ENCODE measurements at places on chromosomes 13 and 19. TPM values are rescaled to one million over a fixed set of nuclear protein-coding genes. Genes with fewer than 3 reads are reported as not detected.
A peak's percentile ranks its signal among the peaks of the same experiment; 100 is the strongest.

DNA sequence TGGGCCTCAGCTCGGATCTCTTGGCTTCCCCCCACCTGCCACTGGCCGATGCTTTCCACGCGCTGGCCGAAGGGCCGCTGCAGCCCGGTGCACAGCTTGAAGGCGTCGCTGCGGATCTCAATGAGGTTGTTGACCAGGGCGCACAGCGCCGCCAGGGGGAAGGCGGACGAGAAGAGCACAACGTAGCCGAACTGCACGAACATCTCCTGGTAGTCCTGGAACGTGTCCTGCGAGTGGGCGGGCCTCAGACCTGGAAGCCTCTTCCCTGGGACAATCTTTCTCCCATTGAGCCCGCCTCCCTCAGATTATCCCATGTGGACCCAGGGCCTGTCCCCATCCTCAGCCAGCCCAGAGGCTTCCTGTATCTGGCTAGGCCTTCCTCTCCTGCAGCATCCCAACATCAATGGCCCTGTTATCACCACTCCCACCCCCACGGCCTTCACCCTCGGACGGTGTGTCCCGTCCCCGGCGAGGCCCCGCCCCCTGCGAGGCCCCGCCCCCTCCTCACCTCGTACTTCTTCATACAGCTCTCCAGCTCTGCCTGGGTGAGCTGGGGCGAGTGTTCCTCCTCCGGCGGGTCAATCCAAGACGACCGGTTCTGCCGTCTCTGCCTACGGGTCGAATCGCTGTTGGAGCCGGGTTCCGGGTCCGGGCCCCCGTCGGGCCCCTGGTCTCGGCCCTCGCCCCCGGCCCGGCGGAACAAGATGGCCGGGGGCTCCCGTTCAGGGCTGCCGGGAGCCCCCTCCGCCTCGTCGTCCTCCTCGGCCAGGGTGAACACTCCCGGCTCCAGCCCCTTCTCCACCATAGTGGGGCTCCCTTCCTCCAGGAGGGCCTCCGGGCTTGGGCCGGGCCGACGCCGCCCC, 6.8 kb downstream of the ANO8 start:
- DNase-seq, result no peak

GRCh38 chr13:34757441-34757840, 184.6 kb upstream of the NBEA start:
- DNase-seq, result no peak

DNA sequence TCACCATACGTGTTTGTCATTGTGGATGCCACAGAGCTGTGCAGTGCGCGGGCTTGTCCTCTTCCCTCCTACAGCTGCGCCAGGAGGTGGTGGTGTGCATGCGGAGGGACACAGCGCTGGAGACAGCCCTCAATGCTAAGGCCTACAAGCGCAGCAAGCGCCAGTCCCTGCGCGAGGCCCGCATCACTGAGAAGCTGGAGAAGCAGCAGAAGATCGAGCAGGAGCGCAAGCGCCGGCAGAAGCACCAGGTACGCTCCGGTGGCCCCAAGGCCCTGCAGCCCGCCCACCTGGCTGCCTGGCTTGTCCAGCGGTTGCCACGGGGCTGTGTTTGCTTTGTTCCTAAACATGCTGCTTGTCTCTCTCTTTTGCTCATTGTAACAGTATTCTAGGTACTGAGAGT, 30.2 kb downstream of the SMARCA4 start:
- no peak for DNase-seq

GRCh38 chr13:43770871-43771270, 15.9 kb downstream of the ENOX1 start:
- DNase-seq, result no peak

DNA sequence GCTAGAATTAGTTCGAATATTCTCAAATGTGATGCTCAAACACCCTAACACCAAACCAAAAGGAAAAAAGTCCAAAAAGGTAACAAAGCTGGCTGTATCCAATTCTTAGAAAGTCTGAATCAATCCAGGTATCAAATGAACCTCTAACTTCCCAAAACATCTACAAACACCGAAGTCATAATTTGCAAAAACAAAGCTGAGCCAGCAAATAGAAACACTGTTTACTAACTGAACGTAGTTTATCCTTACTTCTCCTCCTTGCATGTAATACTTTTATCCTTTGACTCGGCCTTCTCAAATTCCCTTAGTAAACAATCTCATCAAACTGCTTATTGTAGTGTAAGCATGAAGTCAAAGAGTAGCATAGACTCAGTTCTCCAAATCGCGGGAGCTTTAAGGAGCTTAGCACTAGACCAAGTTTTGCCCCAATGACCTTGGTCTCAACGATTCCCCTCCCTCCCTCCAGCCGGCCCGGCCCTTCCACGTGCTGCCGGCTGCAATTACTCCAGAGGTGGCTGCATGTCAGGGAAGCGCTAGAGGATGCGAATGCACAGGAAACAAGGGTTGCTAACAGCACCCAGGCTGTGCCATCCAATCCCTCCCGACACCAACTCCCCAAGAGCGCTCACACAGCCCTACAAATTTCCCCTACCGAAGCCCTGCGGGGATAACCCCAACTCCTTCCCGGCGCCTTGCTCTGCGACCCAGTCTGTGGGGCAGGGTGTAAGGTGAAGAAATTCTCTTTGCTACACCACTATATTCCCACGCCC, 693 bp downstream of the XPO4 start:
- no peak for DNase-seq

- DNase-seq, result no peak
Observed at GRCh38 chr13:32754179-32754578, 167.9 kb downstream of the PDS5B start.

The FGF22 gene
- not detected for total RNA-seq

The KIR2DL4 gene
- not detected for total RNA-seq

- no peak for DNase-seq
Observed at GRCh38 chr13:60134376-60134775, 29.4 kb downstream of the DIAPH3 start.

The CYP4F3 gene
- total RNA-seq, result 1.00 TPM

DNA sequence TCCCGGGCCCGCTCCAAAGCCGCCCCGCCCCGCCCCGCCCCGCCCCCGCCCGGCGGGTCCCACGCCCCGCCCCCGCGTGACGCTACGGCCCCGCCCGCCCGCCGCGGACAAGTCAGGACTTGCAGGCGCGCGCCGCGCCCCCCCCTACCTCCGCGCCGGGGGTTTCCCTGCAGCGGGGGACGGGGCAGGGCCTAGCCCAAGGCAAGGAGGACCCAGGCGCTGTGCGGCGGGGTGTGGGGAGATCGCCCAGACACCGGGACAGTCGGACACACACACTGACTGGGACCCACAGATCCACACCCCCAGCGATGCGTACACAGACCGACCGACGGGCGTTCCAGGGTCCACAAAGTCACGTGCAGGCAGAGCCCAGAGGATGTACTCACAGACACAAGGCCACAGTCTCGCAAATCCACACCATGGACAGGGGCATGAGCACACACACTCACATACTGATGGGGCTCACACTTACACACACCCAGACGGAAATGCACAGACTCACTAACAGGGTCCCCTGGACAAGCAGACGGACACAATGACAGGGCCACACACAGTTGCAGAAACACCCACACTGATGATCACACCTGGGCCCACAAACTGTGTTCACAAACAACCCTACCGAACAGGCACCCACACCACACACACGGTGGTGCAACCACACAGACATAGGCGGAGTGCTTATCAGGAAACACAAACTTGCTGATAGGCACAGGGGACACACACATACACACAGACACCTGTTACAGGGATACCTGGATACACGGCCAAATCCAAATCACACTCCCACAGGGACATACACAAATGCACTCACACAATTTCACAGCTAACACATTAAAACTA, 436 bp upstream of the BBC3 start:
- peak; percentile 95 for DNase-seq

All from cardiac septum (tissue), 1 donor.